ENCODE measurements at places on chromosomes 1 and 21. TPM values are rescaled to one million over a fixed set of nuclear protein-coding genes. Genes with fewer than 3 reads are reported as not detected.

DNA sequence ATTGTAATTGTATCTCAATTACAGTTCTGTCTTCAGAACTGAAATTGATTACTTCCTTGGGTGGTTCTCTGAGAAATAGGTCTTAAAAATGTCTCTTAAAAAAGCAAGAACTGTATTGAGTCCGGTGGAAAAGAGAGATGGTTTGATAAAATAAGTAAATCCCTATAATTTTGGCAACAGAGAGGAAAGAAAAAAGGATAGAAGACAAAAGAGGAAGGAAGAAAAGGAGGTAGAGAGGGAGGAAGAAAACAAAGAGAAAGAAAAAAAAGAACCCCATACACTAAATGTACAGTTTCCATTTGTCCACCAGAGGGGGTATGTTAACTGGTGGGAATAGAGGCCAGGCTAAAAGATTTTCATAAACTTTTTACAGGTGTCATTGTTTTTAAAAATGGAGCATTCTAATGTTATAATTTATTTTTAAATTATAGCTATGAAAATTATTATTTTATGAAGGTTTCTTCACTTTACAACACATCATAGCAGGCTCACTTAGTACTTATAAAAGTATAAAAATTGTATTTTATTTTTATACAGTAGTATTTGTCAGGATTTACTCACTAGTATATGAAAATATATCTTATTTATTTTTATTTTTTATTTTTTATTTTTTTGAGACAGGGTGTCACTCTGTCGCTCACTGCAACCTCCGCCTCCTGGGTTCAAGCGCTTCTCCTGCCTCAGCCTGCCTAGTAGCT, 2.1 kb upstream of the UBE2T start:
- peak; percentile 11 for DNase-seq

- DNase-seq, result no peak
Measured at GRCh38 chr21:44753357-44753756, 42.0 kb upstream of the TSPEAR start.

- DNase-seq, result no peak
Measured at GRCh38 chr1:174116042-174116441, 43.3 kb upstream of the RABGAP1L start.

DNA sequence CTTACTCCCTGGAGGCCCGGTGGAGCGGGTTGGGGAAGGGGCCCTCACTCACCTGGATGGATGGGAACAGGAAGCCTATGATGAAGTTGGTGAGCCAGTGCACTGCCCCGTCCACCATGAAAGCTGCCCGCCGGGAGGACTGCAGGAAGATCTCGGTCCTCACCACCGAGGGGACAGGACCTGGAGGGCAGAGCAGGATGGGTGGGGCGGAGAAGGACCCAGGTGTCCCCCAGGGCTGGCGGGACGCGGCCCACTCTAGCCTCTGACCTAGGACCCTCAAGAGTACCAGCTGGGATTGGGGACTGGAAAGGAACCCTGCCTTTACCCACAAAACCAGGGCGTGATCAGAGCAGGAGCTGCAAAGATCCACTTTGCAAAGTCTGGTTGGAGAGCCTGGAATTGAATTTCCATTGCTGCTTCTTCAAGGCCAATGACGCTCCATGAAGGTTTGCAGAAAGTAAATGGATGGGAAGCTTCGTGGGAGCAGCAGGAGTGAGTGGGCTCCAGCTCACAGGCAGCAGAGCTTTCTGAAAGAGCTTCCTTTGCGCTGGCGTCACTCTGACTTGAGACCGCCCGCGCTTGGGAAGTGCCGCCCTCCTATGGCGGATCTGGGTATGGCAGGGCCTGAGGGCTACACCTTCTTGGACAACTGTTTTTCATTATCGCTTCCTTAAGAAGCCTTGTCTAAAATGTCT, 21.4 kb downstream of the SLC2A7 start:
- DNase-seq, result peak; percentile 76

- peak; percentile 76 for DNase-seq
Measured at GRCh38 chr1:58755468-58755872, 28.4 kb downstream of the JUN start.

GRCh38 chr1:94022471-94023189, 98.3 kb downstream of the ABCA4 start:
- DNase-seq, result peak; percentile 69

GRCh38 chr1:178010674-178011464, 41.0 kb upstream of the SEC16B start:
- no peak for DNase-seq

DNA sequence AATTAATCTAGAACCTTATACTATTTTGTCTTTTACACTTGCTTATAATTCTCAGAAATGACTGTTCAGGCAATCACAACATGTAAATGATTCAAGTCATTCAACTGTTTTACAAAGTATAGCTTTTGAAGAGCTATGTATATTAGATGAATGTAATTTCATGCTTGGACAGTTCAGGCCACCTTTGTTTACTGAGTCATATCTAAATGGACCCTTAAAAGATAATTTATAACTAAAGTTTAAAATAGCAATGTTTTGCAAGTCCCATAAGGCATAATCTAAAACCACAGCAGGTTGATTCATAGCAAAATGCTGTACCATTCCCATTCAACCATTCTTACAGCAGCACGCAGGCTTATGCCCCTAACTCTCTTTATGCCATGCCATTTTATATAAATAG, 64.8 kb downstream of the PIK3R3 start:
- DNase-seq, result no peak

GRCh38 chr1:77292551-77292950, 10.7 kb downstream of the AK5 start:
- no peak for DNase-seq

DNA sequence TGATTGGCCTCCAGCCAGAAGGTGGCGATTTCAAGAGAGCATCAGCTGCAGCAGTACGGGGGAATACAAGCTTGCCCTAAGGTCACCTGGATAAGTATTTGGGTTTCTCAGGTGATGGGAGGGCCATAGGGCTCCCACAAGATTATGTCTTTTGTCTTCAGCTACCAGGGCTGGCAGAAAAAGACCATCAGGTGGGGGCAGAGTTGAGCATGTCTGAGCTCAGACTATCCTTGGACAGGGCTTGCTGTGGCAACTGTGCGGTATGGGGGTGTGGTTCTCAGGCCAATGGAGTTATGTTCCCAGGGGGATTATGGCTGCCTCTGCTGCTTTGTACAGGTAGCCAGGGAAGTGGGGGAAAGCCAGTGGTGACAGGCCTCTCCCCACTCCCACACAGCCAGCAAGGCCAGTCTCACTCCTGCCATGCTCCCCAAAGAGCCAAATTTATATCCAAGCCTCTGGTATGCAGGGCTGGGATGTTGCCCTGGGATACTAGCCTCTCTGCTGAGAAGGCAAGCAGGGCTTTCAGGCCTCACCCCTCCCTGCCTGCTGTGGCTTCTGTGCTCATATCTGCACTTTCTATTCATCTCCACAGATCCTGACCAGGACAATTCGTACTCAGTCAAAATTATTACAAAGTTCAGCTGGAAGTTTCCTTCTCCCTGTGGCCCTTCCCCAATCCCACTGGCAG, 26.6 kb upstream of the CD84 start:
- DNase-seq, result no peak

GRCh38 chr1:72278461-72278860, 3.9 kb downstream of the NEGR1 start:
- DNase-seq, result no peak

DNA sequence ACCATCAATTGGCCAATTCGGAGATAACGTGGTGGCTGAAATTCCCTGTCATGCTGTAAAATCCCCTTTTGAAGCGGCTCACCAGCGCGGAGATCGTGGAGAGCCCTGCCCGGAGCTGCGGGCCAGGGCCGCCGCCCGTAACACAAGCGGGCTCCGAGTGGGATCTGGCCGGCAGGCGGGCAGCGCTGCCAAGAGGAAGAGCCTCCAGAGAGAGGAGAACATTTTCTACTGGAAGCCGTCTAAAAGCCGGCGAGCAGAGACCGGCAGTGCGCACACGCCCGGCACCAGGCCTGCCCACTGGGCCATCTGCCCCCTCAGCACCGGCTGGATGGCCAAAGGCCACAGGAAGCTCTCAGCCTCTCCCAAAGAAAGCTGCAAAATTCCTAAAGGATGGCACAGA, 15.5 kb downstream of the SSBP3 start:
- DNase-seq, result no peak

GRCh38 chr1:24180676-24181075, 6.4 kb downstream of the IFNLR1 start:
- DNase-seq, result no peak

GRCh38 chr1:235105051-235106043, 23.3 kb downstream of the TOMM20 start:
- no peak for DNase-seq

- DNase-seq, result no peak
Measured at GRCh38 chr1:162725301-162725837, 65.1 kb upstream of the HSD17B7 start.

The PRKCZ gene
- 68.6 TPM for polyA plus RNA-seq

GRCh38 chr1:240254006-240254405, 162.3 kb downstream of the FMN2 start:
- DNase-seq, result peak; percentile 5

The LRRC39 gene
- 2.0 TPM for polyA plus RNA-seq

DNA sequence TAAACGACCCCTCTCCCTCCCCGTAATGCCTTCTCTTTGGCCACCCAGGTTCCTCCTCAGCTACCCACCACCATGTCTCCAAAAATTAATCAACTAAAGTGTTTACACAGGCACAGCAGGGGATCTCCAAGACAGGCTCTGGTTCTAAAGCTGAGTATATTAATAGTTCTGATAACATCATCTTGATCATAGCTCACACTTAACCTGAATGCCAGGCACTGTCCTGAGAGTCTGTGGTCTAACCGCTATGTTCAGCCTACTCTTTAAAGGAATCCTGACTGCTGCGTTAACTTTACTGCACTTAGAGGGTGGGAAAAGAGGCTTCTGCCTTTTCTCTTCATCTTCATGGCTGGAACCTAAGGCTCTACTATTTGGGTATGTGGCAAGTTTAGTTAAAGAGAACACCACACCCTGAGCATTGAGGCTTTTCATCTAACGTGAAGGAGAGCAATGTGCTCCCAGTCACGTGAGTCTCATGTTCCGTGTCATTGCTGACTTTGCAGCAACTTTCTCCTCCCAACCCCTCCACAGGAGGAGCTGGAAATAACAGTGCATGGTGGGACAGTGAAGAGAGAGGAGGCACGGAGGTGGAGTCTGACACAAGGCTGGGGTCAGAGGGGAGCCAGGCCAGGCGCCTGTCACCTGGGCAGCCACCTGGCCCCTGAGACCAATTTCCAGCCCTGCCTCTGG, 86.4 kb downstream of the FAM78B start:
- no peak for DNase-seq

DNA sequence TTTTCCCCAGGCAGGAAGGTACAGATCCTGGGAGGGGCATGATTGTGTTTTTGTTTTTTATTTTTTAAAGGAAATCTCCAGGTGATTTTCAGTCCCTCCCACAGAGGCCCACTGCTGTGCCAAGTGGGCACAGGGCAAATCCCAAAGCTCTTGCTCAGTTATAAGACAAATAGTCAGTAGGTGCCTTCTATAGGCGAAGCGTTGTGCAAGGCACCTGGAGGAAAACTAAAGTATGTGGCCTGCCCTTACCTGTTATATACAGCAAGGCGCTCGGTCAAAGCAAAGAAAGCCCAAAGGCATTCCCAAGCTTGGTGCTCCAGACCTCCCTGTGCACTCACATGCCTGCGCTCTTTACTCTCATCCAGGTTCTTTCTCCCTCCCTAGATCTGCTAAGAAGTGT, 81.0 kb downstream of the KCNJ15 start:
- DNase-seq, result no peak

The IPP gene
- polyA plus RNA-seq, result 16.8 TPM

The FAM163A gene
- polyA plus RNA-seq, result 5.5 TPM

DNA sequence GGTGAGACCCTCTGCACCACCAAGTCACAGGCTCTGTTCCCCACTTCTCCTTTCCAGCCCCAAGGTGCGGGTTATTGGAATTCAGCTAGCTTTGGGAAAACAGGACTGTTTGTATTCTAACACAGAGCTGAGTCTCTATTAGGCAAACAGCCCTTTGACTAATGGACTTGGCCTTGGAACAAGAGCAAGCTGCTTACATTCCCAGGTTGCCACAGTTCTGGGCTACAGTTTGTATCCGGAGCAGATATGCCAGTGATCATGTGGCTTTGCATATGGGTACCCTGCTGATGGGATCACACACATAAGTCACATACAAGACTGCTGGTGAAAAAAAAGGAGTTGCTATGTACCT, 110.5 kb upstream of the COA6 start:
- peak; percentile 10 for DNase-seq

The SWT1 gene
- 5.3 TPM for polyA plus RNA-seq

The IKBKE gene
- polyA plus RNA-seq, result 7.5 TPM

- DNase-seq, result peak; percentile 71
Measured at GRCh38 chr1:6275826-6276782, 15.2 kb upstream of the GPR153 start.

The HTR1D gene
- 0.46 TPM for polyA plus RNA-seq

GRCh38 chr1:31828926-31829690, 13.3 kb upstream of the SPOCD1 start:
- DNase-seq, result no peak

DNA sequence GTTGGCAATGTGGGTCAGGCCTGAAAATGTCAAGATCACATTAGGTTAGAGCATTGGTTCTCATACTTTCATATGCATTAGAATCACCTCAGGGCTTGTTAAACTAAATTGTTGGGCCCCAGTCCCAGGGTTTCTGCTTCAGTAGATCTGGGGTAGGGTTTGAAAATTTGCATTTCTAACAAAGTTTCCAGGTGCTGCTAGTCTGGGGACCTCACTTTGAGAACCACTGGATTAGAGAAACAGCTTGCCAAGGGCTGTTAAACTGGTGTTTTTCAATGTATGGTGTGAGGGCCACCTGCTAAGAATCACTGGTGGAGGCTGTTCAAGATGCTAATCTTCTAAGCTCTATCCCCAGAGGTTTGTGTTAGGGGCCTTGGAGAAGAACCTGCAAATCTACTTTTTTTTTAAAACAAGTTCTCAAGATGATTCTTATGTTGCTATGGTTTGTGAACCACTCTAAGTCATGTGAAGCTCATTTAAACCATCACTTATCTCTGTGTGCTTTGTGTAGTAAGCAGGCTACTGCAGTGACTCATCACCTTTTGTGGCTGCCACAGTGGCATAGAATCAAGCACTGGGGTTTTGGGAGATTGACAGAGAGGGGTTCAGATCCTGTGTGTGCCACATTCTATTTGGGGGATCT, 152.2 kb downstream of the S1PR1 start:
- DNase-seq, result no peak

- DNase-seq, result no peak
Measured at GRCh38 chr1:154996966-154997701, 3.7 kb downstream of the LENEP start.

The COL11A1 gene
- 4.1 TPM for polyA plus RNA-seq

DNA sequence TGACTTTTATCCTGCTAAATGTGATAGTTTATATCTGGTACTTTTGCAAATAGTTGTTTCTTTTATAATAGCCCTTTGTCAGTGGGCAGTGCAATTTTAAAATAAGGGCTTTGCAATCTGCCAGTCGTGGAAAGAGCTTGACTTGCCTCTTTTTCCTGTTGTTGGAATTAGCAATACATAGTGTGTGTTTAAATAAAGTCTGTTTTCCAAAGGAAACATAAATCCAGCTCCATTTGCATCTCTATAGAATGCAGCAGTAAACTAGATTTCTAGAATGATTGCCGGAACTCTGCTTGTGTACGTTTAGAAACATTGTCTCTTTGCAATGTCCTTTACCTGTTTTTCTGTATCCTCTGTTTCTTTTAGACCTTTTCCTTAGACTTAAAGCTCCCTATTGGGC, 33.1 kb downstream of the GABPA start:
- no peak for DNase-seq

The OR2C3 gene
- polyA plus RNA-seq, result 0.10 TPM
